ENCODE measurements at places on chromosomes 11 and 22. TPM values are rescaled to one million over a fixed set of nuclear protein-coding genes. Genes with fewer than 3 reads are reported as not detected.

Gene FOSL1
- 13.0 TPM for total RNA-seq

Gene KCNJ4
- total RNA-seq, result not detected

Gene LYVE1
- not detected for total RNA-seq

Gene SLC5A1
- not detected for total RNA-seq

Gene CABP4
- total RNA-seq, result not detected

Gene PKDREJ
- total RNA-seq, result not detected

Gene CHRM1
- total RNA-seq, result not detected

Gene RFPL2
- not detected for total RNA-seq

GRCh38 chr11:776263-776560 lies 1.1 kb downstream of the GATD1 start:
- H3K27me3 ChIP-seq, result no peaks in the 10 kb centered on the region
- H3K27ac ChIP-seq, result peak overlapping the region; percentile 48
- H3K4me1 ChIP-seq, result peaks cover 20% of the 10 kb centered on the region

GRCh38 chr11:77669848-77670511 lies 32.4 kb upstream of the CLNS1A start:
- no peaks in the 10 kb centered on the region for H3K27me3 ChIP-seq
- no peak for DNase-seq
- no peak overlapping the region for H3K27ac ChIP-seq
- H3K36me3 ChIP-seq, result peaks cover 27% of the 10 kb centered on the region

GRCh38 chr11:6986487-6986886 lies 33.7 kb downstream of the ZNF214 start:
- H3K27ac ChIP-seq, result no peak overlapping the region
- H3K4me1 ChIP-seq, result peaks cover 6% of the 10 kb centered on the region
- no peaks in the 10 kb centered on the region for H3K36me3 ChIP-seq
- H3K4me3 ChIP-seq, result no peak overlapping the region
- H3K27me3 ChIP-seq, result no peaks in the 10 kb centered on the region
- DNase-seq, result no peak

DNA sequence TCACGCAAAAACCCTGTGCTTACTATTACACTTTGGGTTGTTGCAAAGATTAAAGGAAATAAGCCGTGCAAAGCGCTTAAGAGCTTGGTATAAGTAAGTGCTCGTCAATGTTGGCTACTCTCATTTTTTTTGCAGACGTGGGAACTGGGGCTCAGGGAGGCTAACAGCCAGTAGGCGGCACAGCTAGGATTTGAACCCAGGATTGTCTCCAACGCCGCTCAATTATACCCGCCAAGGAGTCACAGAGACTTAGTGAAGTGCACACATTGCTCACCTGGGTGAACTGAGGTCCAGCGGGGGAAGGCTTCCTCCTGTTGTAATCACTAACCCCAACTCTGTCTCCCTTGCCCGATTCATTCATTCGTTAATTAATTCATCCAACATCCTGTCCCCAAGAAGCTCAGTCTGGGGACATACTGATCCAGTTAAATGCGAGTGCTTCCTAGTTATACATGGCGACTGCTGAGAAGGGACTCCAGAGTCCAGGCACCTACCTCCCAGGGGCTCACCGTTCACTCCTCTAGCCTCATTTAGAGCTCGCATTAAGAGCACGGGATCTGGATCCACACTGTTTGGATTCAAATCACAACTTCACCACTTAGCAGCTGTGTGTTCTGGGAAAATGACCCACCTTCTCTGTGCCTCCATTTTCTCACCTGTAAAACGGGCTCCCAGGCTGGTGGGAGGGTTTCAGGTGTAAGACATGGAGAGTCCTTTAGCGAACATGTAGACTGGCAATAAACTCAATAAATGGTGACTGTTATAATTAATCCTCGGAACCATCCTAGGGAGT lies 838 bp upstream of the MTFP1 start:
- peaks cover 11% of the 10 kb centered on the region for H3K36me3 ChIP-seq
- H3K27me3 ChIP-seq, result no peaks in the 10 kb centered on the region
- H3K4me3 ChIP-seq, result peak overlapping the region; percentile 73
- H3K4me1 ChIP-seq, result peaks cover 61% of the 10 kb centered on the region

DNA sequence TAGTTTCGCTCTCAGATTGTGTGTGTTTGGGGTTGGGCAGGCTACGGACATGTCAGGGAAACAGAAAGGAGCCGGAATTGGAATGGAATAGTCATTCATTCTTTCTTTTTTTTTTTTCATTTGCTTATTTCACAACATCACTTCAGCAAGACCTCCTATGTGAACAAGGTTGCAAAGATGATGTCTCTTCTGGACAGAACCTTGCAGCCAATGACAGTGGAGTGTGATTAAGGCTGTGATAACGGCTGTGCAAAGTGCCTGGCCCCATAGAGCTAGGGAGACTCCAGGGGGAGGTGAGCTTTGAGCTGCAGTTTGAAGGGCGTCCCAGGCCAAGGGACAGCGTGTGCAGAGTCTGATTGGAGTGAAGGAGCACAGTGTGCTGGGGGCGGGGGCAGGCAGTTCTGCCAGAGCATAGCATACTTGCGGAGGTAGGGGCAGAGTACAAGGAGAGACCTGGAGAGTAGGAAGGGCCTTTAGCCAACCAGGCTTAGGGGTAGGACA lies 3.4 kb downstream of the TIGD3 start:
- no peak overlapping the region for H3K27ac ChIP-seq
- peaks cover 17% of the 10 kb centered on the region for H3K4me1 ChIP-seq
- peaks cover 30% of the 10 kb centered on the region for H3K27me3 ChIP-seq
- peaks cover 6% of the 10 kb centered on the region for H3K36me3 ChIP-seq
- H3K4me3 ChIP-seq, result no peak overlapping the region

GRCh38 chr22:48494968-48495750 lies 1332.5 kb downstream of the BRD1 start:
- H3K27me3 ChIP-seq, result peaks cover 14% of the 10 kb centered on the region
- H3K4me3 ChIP-seq, result no peak overlapping the region
- no peak overlapping the region for H3K27ac ChIP-seq
- H3K4me1 ChIP-seq, result no peaks in the 10 kb centered on the region
- H3K36me3 ChIP-seq, result no peaks in the 10 kb centered on the region
- DNase-seq, result peak; percentile 30

DNA sequence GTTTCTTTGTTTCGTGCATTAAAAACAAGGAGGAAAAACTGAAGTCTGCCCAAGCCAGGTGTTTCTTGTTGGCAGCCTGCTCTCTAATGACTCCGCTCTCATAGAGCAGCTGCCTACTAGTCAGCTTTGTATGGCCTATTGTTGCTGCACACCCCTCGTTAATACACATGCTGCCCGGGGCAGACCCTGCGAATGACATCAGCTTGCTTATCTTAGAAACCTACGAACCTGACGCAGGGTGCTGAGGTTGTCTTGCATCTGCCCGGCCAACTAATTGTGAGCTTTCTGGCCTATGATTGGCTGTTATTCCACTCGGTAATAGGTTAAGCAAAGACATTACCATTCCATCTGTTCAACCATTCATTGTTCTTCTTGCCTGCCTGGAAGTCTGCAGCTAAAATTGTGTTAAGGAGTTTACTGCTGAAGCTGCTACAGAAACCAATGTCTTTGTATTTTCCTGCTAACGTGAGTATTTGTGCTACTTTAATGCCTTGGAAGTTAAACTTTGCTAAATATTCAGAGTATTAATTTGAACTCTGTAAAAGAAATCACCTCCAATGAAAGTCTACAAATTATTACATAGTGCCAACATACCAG lies 37.5 kb downstream of the ZC3H12C start:
- H3K4me1 ChIP-seq, result no peaks in the 10 kb centered on the region
- H3K4me3 ChIP-seq, result no peak overlapping the region
- H3K27ac ChIP-seq, result no peak overlapping the region
- H3K36me3 ChIP-seq, result no peaks in the 10 kb centered on the region
- no peaks in the 10 kb centered on the region for H3K27me3 ChIP-seq

DNA sequence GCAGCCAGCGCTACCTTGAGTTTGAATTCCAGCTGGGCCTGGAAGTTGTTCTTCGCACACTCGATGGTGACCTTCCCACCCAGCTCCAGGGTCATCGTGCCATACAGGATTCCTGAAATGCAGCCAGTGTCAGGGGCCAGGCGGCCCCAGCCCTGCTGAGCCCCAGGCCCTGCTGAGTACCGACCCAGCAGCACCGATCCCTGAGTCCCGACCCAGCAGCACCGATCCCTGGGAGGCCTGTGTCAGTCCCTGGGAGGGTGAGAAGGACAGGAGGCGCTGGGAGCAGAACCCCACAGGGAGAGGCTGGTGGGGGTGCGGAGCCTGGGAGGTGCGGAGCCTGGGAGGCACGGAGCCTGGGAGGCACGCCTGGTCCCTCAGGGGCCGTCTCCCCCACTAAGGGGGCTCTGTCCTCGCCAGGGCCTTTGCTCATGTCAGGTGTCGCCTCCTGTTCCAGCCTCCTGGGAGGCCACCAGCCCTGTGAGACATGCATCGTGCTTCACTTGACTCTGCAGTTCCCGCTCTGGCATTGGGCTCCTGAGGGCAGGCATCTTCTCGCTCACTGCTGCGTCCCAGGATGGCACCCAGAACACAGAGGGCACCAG lies 37.1 kb upstream of the CARS1 start:
- H3K4me3 ChIP-seq, result no peak overlapping the region
- no peaks in the 10 kb centered on the region for H3K27me3 ChIP-seq
- no peak overlapping the region for H3K27ac ChIP-seq
- peaks cover 21% of the 10 kb centered on the region for H3K36me3 ChIP-seq
- peaks cover 13% of the 10 kb centered on the region for H3K4me1 ChIP-seq

DNA sequence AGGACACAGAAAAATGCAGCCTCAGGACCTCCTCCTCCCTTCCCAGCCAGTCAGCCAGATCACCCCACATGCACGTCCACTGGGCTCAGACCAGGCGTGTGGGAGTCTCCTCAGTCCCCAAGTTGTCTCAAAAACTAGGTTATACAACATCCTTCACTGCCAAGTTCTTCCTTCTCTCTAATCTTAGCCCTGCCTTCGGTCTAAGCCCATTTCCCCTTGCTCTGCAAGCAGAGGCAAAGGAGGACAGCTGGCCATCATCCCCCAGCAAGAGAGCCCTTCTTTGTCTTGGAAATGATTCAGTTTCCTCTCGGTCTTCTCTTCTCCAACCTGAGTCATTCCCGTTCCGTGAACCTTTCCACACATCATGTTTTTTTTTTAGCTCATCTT lies 14.0 kb upstream of the NRGN start:
- no peaks in the 10 kb centered on the region for H3K36me3 ChIP-seq
- H3K4me1 ChIP-seq, result peaks cover 10% of the 10 kb centered on the region
- H3K27me3 ChIP-seq, result peaks cover 41% of the 10 kb centered on the region
- DNase-seq, result no peak
- H3K27ac ChIP-seq, result no peak overlapping the region
- peak overlapping the region; percentile 1 for H3K4me3 ChIP-seq

- no peak overlapping the region for H3K27ac ChIP-seq
- no peaks in the 10 kb centered on the region for H3K36me3 ChIP-seq
- H3K4me1 ChIP-seq, result no peaks in the 10 kb centered on the region
- H3K4me3 ChIP-seq, result no peak overlapping the region
- no peaks in the 10 kb centered on the region for H3K27me3 ChIP-seq
- DNase-seq, result peak; percentile 53
Observed at GRCh38 chr22:11253000-11253511, 4274.9 kb upstream of the OR11H1 start.

- no peak overlapping the region for H3K4me3 ChIP-seq
- H3K27ac ChIP-seq, result no peak overlapping the region
- no peaks in the 10 kb centered on the region for H3K36me3 ChIP-seq
- H3K27me3 ChIP-seq, result no peaks in the 10 kb centered on the region
Observed at GRCh38 chr11:47603295-47603694, 9.1 kb upstream of the C1QTNF4 start.

GRCh38 chr11:118001494-118001971 lies 15.3 kb downstream of the IL10RA start:
- H3K27me3 ChIP-seq, result no peaks in the 10 kb centered on the region
- DNase-seq, result no peak
- no peaks in the 10 kb centered on the region for H3K4me1 ChIP-seq
- H3K27ac ChIP-seq, result no peak overlapping the region
- H3K36me3 ChIP-seq, result no peaks in the 10 kb centered on the region

All from osteoblast (primary cell).